ENCODE measurements at places on chromosomes 12 and 14.

DNA sequence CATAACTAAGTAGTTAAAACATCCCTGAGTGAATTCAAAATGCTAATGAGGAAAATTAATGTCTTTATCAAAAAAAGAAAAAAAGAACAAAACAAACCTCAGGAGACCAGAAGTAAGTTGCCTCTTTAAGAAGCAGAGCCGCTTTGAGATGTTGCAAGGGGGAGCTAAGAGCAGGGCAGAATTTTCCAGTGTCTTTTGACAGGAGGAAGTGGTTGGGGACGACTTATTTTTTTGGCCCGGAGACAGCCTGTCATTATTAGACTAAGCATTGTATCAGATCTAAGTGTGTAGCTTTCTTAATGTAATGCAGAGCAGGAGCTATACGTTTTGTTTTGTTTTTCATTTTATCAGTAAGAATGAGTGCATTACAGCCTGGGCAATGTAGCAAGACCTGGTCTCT is 206.6 kb downstream of the CACNA1C start:
- no peak for DNase-seq

DNA sequence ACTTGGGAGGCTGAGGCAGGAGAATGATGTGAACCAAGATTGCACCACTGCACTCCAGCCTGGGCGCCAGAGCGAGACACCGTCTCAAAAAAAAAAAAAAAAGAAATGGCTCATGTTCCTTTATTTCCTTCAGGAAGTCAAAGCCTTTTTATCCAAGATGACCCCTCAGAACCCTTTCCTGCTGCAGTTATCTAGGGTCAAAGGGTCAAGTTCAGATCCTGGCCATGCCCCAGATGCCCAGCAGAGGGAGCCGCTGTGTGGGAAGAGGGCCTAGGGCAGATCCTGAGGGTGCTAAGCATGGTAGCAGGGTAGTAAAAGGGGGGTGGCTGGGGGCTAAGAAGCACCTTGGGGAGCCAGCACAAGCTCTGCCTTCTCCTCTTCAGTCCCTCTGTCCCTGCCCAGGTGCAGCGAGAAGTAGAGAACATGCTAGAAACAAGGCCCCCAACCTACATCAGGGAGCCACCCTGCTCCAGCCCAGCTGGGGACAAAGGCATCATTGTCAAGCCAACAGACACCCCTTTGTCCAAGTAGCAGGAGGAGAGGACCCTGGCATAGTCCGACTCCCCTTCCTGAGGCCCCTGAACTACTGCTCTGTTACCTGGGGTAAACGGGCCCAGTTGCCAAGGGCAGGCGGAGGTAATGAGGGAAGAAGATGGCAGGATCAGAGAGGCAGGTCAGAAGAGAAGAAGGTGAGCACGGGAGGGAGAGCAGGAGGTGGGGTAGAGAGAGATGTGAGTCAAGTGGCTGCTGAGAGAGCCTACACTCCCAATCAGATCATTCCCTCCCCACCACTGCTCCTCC is 6.5 kb downstream of the NFE2 start:
- peak; percentile 58 for DNase-seq

DNA sequence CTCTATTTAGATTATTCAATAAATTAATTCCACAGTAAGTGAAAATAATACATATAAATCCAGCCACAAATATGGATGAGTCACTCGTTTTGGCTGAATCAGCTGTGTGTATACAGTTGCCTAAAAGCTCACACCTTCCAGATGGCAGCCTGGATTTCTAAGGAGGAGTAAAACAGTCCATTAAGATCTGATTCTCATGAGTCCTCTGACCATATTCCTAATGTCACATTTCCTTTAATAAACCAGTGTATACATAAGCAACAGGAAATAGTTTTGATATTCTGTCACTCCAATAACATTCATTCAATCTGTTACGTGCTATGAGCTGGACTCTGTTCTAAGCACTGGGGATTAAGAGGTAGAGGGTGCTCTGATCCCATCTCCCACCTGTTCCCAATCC is 21.8 kb downstream of the MDM1 start:
- DNase-seq, result no peak

GRCh38 chr14:85247071-85247470 is 282.9 kb upstream of the FLRT2 start:
- DNase-seq, result no peak

DNA sequence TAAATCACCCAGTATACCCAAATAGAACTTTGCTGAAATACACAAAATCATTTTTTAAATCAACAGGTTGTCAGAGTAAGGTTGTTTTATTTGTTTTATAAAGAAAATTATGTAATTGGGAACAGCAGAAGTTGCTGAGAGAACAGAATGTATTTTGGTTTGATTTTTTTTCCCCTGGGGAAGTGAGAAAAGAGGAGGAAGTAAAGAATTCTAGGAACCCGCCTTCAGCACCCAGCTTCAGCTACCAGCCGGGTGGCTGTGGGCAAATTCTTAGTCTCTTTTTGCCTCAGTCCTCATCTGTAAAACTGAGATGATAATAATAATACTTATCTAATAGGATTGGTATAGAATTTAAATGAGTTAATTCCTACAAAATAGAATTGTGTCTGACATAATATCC is 119.4 kb downstream of the SRGAP1 start:
- no peak for DNase-seq

- no peak for DNase-seq
These were observed 43.9 kb upstream of the CHPT1 start for GRCh38 chr12:101653503-101653902.

DNA sequence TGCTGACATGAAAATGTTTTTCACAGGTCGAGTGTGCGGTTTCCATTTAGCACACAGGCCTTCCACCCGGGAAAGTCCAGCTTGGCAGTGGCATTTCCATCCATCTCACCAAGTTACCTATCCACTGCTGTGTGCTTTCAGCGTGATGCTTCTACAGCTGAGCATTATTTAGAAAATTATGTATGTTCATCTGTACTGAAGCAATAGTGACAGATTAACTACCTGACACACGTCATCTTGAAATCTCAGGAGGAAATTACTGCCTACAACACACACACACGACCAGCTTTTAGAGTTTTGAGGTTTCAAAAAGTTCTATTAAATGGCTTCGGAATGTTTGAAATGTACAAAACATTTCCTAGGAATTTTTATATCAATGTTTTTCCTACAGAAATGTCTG is 39.4 kb downstream of the IFNG-AS1 start:
- no peak for DNase-seq

GRCh38 chr12:99389751-99390150 is 257.8 kb upstream of the GARIN6 start:
- DNase-seq, result no peak
